Glutamatergic neuron (in vitro differentiated cells): ENCODE measurements at places on chromosomes 5 and 9.

GRCh38 chr5:151737431-151737830 is 21.0 kb downstream of the ATOX1 start:
- no peak for DNase-seq

DNA sequence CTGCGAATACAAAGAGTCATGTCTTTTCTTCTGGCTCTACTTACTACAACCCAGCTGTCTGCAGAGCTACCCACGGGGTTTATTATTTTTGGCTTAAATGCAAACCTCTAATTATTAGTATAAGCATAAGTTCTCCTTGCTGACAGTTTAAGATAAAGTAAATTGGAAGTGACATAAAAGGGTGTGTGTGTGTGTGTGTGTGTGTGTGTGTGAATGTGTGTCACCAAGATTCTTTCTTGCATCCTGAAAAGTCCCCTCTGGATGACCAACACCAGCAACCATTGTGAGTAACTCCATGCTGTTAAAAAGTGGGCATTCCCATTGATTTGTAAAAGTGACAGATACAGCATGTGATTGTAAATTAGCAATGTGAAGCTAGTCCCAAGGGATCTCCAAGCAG is 803.8 kb upstream of the ZNF608 start:
- no peak for DNase-seq

DNA sequence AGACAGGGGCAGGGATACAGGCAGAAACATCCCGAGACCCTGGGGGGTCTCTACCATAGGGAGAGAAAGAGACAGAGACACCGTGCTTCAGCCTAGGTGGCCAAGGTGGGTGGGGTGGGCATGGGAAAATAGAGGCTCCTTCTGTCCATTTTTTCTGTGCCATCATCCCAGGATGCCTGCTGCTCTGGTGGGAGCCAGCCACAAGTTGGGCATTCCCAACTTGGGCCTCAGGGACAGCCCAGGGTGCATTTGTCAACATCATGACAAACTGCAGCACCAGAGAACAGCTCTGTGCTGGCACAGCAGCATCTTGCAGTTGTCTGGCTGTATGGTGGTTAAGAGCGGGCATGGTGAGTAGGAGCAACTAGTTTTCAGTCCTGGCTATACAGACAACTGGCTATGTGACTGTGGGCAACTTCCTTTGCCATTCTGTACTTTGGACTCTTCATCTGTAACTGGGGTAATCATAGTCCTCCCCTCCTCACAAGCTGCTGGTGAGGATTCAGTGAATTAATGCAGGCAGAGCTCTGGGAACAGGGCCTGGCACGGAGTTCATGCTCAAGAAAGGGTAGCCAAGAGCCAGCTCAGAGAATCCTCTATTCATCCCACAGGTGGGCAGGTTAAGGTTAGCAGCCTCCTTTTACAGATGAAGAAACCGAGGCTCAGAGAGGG is 100.4 kb downstream of the RGS3 start:
- no peak for DNase-seq

GRCh38 chr5:154370119-154370518 is 75.7 kb upstream of the SAP30L start:
- DNase-seq, result no peak

DNA sequence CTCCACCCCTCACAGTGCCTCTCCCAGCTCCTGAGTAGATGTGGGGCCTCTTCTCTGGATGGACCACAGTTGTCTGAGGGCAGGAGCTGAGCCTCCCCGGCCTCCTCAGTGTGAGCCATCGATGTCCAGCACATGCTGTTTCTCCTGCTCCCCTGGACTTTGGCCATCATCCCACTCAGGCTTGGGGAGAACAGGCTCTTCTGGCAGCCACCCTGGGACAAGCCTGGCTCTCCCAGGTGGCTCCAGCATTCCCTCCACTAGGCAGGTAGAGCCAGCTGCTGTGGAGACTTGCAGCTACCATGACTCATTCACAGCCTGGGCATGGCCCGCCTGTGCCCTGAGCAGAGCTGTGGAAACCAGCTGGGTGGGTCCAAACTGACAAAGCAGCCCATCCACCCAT is 77.0 kb downstream of the CSNK1A1 start:
- DNase-seq, result no peak

DNA sequence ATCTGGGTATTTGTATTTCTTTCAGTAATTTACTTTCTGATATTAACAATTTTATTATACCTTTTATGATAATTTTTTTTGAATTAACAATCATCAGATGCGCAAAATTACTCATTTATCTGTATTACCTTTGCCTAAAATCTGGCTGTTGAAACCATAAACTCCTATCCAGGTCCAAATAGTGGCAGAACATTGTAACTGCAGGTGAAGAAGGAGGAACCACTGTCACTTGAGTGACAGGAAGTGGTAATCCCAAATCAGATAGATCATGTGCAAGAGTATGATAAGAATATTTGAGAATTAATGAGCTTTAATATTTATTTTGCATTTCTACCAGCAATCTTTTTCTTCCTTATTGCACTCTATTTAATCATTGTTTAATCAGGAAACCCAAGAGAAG is 139.3 kb upstream of the TLE4 start:
- DNase-seq, result no peak

DNA sequence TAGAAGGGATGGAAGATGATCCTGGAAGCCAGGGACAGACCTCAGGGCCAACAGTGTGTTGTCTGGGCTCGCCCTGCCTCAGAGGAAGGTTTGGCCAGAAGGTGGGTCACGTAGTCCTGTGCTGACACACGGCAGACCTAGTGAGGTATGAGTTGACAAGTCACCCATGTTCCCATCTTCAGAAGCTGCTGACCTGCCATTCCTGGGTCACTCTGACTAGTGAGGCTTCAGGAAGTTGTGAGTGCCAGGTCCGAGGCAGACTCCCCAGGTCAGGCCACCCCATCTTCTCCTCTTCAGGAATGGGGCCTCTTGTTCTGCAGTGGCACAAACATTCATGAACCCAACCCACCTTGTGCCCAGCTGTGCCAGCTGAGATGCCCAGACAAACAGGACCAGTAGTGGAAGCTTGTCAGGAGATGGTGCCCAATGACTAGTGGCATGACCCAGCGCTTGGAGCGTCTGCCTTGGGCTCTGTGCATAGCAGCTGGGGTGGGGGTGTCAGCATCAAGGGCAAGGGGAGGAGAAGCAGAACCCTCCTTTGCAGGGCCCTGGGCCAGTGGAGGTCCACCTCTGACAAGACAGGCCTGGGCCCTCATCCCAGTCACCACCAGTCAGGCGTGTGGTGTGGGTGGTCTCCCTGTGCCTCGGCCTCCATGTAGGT is 16.8 kb upstream of the ANGPTL2 start:
- no peak for DNase-seq

DNA sequence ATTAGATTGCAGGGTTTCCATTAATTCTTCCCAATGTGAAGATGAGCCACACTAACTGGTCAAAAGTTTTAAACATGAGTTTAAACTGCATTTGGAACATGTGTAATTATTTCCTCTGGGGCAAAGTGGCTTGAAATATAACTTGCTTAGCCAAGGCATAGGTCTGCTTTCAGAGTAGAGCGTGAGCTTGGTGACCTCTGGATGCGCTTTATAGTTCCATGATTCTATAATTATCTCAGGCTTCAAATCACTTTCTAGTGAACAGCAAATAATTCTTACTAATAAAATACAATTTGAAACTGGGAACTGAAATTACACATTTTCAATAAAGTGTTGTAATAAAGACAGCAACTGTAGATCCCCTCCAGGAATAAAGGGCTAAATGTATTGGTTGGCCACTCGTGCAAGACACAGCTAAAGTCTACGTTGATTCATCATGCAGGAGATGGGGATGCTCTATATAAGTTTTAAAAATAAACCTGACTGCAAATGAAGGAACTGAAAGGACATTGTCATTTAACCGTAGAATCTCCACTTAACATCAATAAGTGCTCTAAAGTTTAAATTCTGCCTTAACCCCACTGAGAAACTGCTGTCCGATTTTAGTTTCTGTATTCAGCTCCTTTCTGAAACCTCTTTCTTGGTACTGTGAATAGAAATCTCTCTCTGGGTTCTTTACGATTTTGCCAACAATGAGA is 460.0 kb downstream of the PSAT1 start:
- DNase-seq, result no peak

DNA sequence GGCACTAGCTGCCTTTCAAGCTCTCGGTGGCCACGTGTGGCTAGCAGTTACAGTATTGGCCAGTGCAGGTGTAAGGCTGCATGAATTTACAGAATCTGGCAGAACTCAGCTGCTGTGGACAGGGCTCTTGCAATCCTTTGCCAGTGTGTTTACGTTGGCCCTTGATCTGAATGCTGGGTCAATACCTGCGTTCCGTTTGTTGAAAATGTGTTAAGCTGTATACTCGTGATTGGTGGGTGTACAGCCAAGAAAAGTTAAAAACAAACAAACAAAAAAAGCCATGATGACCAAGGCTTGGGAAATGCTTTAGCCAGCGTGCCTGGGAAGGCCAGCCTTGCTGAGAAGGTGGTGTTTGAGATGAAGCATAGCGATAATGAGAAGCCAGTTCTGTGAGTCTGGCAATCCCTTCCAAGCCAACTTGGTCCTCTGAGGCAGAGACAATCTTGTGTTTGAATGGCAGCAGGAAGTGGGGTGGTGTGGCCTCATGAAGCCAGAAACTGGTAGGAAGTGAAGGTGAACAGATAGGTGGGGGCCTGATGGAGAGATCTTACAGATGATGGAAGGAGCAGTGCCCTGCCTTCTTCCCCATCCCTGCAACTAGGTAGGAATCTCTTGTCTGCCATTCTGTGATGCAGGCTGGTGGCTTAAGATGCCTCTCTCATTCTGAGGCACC is 820 bp upstream of the CFAP90 start:
- DNase-seq, result no peak

DNA sequence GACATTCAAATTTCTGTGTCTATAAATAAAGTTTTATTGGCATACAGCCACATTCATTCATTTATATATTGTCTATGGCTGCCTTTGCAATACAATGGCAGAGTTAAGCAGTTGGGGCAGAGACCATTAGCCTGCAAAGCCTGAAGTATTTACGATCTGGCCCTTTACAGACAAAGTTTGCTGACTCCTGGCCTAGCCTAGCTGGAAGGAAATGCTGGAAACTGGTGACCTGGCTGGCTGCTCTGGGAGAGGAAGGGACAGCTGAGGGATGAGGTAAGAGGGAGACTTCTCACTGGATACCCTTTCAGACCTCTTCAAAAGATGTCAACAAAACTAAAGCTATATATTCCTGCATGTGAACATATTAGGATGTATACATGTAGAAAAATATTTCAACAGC is 66.0 kb upstream of the PPARGC1B start:
- DNase-seq, result no peak

DNA sequence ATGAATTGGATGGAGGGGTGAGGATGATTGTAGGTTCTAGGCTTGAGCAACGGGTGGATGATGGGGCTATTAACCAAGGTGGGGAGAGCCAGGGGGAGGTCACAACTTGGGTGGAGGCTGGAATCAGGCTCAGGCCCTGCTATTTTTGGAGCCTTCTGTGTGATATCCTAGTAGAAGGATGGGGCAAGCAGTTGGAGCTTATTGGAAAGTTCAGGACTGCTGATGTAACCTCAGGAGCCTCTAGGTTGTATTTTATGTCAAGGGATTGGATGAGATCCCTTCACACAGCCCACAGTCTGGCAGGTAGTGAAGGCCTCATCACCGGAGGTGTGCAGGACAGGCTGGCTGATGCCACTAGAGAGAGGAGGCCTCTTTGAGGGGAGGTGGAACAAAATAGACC is 11.2 kb upstream of the RPS14 start:
- DNase-seq, result no peak

DNA sequence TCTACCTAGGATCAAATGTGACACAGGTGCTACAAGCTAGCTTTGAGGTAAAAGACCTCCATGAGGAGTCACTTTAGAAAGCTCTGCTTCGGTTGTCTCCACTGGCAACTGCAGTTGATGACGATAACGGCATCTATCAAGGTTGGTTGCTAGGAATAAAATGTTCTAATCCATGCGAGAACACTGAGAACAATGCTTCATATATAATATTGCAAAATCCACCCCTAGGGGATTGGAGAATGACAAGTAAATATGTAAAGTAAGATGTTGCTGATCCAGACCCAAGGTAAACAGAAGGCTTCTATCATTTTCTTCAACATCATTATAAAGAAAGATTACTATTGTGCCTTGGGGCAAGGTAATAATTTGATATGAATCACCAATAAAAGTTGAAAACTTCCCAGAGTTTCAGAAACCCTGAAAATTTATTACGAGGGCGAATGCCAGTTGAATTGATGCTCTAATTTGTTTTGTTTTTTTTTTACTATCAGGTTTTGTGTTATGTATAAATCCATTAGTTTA is 1003.4 kb downstream of the CDH18 start:
- DNase-seq, result no peak

DNA sequence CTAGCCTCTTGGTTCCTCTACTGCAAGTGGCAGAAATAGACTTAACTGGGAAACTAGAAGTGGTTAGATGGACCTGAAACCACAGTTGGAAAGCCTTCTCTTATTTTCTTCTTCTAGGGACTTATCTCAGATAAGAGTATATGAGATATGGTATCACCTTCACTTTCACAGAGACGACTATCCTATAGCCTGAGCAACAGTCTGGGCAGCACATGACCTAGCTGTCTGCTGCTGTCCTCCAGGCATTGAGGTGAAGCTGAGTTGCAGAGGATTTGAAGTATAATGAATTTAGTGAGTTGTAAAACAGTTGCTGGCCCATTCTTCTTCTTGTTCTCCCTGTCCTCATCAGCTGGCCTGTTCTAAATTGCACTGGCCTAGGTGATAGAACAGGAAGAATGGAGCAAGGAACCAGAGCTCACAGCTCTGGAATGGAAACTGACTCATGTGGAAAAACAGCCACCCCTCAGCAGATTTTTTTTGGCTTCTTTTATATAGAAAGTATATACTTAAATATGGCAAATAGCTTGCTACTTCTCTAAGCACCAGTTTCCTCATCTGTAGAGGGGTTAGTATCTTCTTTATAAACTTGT is 27.8 kb downstream of the RECK start:
- no peak for DNase-seq

DNA sequence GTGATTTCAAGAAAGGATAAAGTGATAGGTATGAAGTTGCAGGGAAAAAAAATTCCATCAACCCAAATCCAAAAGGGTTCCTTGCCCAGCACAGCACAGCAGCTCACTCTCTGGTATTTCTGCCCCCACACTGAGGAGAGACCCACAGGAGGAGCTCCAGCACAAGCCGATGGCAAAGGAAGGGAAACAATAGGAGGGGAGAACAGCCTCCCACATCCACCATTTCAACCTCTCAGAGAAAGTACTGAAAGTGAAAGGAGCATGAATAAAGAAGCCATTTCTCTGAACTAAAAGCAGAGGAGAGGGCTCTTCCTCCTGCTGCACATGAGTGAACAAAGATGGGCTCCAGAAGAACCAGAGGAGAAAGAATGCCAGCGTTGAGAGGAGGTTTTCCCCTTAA is 54.9 kb upstream of the ZSWIM6 start:
- DNase-seq, result no peak

DNA sequence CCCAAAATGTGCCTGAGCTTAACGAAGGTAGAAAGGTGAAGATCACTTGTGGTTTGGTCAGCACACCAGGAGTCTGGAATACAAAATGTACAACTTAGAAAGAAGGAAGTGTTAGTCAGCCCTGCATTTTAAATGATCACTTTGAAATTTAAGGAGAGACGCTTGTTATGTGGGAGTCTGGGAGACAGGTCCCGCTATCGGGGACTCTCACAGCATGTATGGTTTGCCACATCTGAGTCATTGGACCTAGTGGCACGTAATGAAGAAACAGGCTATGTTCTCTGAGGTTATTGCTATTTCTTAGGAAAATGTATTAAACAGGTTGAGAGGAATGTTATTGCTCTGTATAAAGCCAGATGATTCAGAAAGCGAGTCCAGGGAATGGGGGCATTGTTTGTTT is 2362.5 kb upstream of the WWC1 start:
- no peak for DNase-seq
